AG08395 (cell line): ENCODE measurements at places on chromosomes 4 and X.
A peak's percentile ranks its signal among the peaks of the same experiment; 100 is the strongest.

DNA sequence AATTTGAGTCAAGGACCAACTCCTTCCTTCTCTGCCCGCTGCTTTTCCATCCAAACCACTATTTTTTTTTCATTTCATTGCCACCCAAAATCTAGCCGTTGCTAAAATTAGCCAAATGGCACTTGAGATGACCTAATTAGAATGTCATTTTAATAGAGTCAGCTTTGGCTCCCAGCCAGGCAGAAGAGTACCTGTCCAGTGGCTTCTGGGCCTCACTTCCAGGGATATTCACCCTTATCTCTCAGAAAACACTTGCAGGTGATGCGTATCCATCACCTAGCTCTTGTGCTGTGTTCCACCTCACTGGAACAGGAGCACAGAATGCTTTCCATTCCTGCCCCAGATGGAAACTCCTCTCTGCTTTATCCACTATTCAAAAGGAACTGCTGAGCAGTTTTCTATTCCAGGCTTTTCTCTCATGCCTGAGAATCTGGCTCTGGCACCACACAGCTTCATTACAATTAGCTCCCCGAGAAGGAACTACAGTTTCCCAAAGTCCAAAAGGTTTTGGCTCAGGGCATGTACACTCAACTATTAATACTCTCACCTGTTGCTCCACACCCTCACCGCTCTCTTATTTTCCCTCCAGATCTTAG lies 18.5 kb downstream of the MAGEA9B start:
- no peak for DNase-seq

GRCh38 chr4:16676230-16676770 lies 222.1 kb downstream of the LDB2 start:
- no peak for DNase-seq

DNA sequence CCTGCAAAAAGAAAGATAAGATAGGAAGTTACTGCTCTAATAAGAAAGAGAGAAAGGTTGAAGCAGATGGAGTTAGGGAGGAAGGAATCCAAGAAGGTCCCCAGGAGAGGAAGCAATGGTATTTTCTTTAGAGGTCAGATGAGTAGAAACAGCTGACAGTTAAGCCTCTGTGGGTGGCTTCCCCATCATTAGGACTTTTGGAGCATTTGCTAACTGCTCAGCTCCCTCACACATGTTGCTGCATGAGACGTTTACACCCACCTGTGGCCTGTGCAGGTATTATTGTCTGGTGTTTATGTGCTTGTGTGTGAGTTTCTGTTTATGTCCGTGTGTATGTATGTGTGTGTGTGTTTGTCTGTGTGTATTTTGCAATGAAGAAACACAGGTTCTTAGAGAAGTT lies 346.8 kb downstream of the RAB28 start:
- no peak for DNase-seq

DNA sequence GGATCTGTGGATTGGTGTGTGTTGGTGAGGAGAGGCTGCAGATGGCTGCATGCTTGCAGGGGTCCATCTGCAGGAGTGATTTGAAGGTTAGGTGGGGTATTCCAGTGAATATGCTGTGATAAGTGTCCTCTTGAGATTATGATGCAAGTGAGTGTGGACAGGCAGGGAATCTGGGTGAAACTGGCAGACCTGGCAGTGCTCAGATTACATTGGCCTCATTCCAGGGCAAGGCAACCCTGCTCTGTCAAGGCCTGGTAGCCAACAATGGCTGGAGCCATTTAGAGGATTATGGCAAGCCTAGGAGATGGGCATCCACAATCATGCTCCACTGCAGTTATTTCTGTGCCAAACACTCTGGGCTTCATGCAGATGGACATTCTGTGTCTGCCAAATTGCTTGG lies 113.9 kb downstream of the RTL3 start:
- DNase-seq, result no peak

GRCh38 chr4:20317424-20317985 lies 65.8 kb downstream of the SLIT2 start:
- no peak for DNase-seq

DNA sequence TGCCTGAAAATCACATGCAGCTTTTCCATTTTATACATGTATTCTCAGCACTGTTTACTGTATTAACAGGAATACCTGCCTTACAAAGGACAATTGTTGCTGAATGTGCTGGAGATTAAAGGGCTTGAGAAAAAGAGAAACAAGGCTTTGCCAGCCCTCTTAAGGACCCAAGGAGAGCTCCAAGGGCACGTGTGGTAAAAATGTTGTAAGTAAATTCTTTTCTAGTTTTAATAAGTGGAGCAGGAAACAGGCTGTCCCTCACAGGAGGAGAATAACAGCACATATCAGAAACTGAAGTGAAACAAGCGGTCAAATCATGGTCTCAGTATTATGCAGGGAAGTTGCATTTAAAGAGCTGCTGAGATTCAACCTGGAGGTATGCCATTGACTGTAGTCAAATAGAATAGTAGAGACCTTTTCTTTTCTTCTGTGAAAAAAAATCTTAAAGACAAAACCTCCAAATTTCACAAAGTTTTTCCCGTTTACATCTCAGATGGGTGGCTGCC lies 18.5 kb downstream of the IGFBP7 start:
- DNase-seq, result no peak

DNA sequence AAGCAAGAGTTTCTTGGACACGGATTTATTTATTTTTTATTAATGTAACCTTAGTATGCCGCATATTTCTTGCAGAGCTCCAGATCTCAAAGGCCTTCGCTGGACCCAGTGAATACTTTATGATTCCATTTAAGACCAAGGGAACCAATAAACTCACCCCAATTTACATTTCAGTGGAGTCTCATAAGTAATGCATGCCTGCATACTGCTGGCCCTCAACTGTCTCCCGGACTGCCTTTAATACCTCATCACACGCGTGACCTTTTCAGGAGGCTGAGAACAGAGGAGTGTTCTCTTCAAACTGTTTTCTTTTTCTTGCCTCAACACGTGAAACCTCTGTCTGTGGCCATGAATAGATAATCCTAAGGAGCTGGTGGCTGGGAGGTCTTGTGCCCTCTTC lies 240.9 kb downstream of the STIM2 start:
- DNase-seq, result no peak

GRCh38 chr4:24209906-24210305 lies 320.1 kb upstream of the PPARGC1A start:
- DNase-seq, result no peak

- DNase-seq, result no peak
These were observed 116.5 kb upstream of the NAP1L5 start for GRCh38 chr4:88814043-88814617.

DNA sequence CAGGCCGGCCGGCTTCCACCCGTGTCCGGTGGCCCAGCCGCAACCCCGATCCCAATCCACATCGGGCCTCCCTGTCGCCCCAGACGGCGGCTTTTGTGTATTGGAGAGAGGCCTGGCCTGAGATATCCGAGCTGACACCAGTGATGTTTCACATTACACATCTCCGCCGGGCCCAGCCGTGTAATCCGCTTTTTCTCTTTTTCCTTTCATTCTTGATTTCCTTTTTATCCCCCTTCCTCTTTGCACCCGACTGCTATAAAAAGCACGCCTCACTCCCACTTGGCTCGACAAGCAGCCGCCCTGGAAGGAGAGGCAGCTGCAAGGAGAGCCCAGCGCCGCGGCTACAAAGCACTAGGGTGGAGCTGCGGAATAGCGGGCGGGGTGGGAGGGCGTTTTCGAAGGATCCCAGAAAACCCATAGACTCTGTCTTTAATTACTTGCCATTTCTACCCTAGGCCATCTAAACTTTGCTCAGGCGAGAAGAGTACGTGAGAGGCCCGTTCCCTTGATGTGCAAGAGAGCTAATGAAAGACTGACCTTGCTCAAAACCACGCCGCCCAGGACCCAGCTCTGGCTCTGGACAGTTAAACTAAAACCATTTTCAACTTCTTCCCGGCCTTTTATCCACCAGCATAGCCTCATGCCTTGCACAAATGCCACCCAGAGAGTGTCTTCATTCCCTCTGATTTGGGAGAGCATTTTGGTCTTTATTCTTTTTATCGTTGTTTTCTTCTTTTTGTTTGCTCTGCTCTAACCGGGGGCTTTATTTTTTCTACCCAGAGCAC lies 3.2 kb downstream of the PITX2 start:
- DNase-seq, result no peak

DNA sequence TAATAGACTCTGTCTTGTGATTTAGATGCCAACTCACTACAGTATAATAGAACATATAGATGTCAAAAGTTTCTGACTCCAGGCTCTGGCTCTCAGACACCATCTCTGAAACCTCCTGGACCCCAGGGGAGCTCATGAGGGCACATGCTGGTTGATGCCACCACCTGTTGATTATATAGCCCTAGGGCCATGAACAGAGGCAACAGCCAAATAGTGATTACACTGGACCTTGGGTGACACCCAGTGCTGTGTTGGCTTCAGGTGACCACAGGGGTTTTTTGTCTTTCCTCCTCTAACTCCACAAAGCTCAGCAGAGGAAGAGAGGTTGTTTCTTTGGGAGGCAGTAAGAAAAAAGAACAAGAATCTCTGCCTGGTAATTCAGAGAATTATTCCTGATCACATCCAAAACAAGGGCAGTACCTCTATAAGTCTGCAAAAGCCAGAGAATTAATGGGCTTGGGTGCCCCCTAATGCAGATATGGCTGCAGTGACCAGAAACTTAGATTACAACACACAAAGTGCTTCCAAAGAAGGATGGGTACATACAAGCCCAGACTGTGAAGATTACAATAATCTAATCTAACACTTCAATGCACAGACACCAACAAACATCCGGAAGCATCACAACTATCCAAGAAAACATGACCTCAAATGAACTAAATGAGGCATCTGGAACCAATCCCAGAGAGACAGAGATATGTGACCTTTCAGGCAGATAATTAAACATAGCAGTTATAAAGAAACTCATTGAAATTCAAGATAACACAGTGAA lies 1920.6 kb downstream of the ARAP2 start:
- DNase-seq, result peak; percentile 1
